H9 (cell line): ENCODE measurements at places on chromosomes 7 and 10. TPM values are rescaled to one million over a fixed set of nuclear protein-coding genes. Genes with fewer than 3 reads are reported as not detected.

Gene NUTM2E
- 0.11 TPM in 1 of 2 replicates, not detected in the other for total RNA-seq

Gene HABP2
- not detected in 2 replicates for total RNA-seq

Gene AGFG2
- total RNA-seq: 11.2 and 12.7 TPM in 2 replicates

Gene GSTO2
- 12.0 and 14.5 TPM in 2 replicates for total RNA-seq

Gene AKR1C3
- total RNA-seq: 2.1 and 4.5 TPM in 2 replicates

Gene UTF1
- total RNA-seq: 31.5 and 38.6 TPM in 2 replicates

Gene ZMIZ2
- 71.8 and 72.9 TPM in 2 replicates for total RNA-seq

Gene FIGNL1
- 12.5 and 13.8 TPM in 2 replicates for total RNA-seq

Gene HOXA9
- total RNA-seq: not detected in 2 replicates

Gene PDK4
- not detected in 2 replicates for total RNA-seq

Gene MSMB
- total RNA-seq: not detected in 2 replicates

Gene CPXM2
- total RNA-seq: 1.7 and 1.9 TPM in 2 replicates

Gene TRPV6
- total RNA-seq: 0.61 and 0.81 TPM in 2 replicates

GRCh38 chr7:76513817-76514799 lies 3.8 kb downstream of the UPK3B start:
- H3K4me1 ChIP-seq: peaks cover 3% of the 10 kb centered on the region; the same call in 1 of the 2 replicates
- H3K4me3 ChIP-seq: no peak overlapping the region; the same call in 2 of the 3 replicates
- H3K36me3 ChIP-seq: no peaks in the 10 kb centered on the region
- H3K27ac ChIP-seq: no peak overlapping the region

DNA sequence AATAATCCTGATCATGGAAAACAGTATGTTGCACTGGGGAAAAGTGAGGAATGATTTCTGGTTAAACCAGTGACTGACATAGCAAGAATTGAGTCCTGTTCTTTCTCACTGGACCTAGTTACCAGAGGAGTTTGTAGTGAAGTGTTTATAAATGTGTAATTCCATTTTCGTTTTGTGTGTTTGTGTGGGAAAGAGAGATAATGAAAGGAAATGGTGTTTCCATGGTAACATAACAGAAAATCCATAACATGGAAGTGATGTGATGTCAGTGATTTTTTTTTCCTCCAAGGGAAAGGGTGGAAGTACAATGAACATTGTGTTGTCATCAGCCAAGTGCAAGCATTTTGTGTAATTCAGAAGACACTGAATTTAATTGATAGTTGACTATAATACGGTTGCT lies 283.9 kb downstream of the PLXDC2 start:
- H3K4me3 ChIP-seq: no peak overlapping the region
- no peak overlapping the region for H3K27ac ChIP-seq
- no peaks in the 10 kb centered on the region for H3K4me1 ChIP-seq
- H3K36me3 ChIP-seq: no peaks in the 10 kb centered on the region; the same call in 2 of the 3 replicates
- H3K27me3 ChIP-seq: no peaks in the 10 kb centered on the region
- no peak for DNase-seq

- no peak overlapping the region for H3K27ac ChIP-seq
- peak; percentile 30 for DNase-seq
- no peak overlapping the region for H3K4me3 ChIP-seq
These were observed 113.1 kb downstream of the CPED1 start for GRCh38 chr7:121101621-121102020.

GRCh38 chr10:72316748-72317435 lies 37.8 kb downstream of the DNAJB12 start:
- no peak for DNase-seq
- no peaks in the 10 kb centered on the region for H3K27me3 ChIP-seq
- H3K4me1 ChIP-seq: peaks cover 2% of the 10 kb centered on the region; the same call in 1 of the 2 replicates
- no peak overlapping the region for H3K27ac ChIP-seq

DNA sequence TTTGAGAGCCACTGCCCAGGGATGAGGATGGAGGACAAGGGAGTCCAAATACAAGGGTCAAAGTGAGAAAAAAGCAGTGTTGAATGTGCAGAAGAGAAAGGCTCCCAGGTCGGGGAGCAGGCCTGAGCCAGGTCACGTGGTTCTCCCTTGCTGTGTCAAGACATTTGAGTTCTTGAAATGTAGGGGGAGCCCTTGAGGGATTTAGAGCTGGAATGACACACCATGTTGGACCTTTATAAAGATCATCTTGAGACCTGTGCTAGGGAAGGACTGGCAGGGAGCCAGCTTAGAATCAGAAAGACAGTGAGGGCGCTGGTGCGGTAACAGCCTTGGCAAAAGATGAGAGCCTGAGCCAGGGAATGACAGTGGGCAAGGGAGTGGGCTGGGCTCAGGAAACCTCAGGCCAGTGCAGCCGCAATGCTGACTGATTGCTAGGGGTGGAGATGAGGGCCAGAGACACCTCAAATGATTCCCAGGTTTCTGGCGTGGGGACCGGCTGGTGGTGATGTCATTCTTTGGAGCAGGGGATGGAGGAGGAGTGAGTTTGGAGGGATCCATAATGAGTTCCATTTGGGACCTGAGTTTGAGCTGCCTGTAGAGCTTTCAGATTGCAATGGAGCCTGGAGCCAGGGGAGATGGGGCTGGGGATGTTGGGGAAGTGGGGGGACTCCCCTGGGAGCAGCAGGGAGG lies 120.1 kb downstream of the PTPN20 start:
- no peaks in the 10 kb centered on the region for H3K4me1 ChIP-seq
- H3K27me3 ChIP-seq: no peaks in the 10 kb centered on the region
- no peak overlapping the region for H3K4me3 ChIP-seq
- no peak overlapping the region for H3K27ac ChIP-seq
- no peaks in the 10 kb centered on the region for H3K36me3 ChIP-seq

- H3K36me3 ChIP-seq: no peaks in the 10 kb centered on the region
- H3K27ac ChIP-seq: no peak overlapping the region
- peak; percentile 76 for DNase-seq
- peaks cover 4% of the 10 kb centered on the region; the same call in 1 of the 2 replicates for H3K27me3 ChIP-seq
These were observed 20.4 kb downstream of the GRID2IP start for GRCh38 chr7:6530626-6531491.

GRCh38 chr7:46999866-47000265 lies 582.0 kb downstream of the TNS3 start:
- H3K27ac ChIP-seq: no peak overlapping the region
- H3K36me3 ChIP-seq: no peaks in the 10 kb centered on the region
- H3K4me1 ChIP-seq: no peaks in the 10 kb centered on the region

- no peaks in the 10 kb centered on the region for H3K27me3 ChIP-seq
- peaks cover 2% of the 10 kb centered on the region; the same call in 1 of the 2 replicates for H3K4me1 ChIP-seq
- no peak overlapping the region for H3K27ac ChIP-seq
- DNase-seq: no peak
These were observed 34.7 kb upstream of the XPNPEP1 start for GRCh38 chr10:109958059-109958458.

- H3K27me3 ChIP-seq: no peaks in the 10 kb centered on the region
- H3K36me3 ChIP-seq: no peaks in the 10 kb centered on the region
- H3K4me3 ChIP-seq: no peak overlapping the region
- no peak overlapping the region for H3K27ac ChIP-seq
These were observed 7.4 kb downstream of the CCNY start for GRCh38 chr10:35343739-35344138.

DNA sequence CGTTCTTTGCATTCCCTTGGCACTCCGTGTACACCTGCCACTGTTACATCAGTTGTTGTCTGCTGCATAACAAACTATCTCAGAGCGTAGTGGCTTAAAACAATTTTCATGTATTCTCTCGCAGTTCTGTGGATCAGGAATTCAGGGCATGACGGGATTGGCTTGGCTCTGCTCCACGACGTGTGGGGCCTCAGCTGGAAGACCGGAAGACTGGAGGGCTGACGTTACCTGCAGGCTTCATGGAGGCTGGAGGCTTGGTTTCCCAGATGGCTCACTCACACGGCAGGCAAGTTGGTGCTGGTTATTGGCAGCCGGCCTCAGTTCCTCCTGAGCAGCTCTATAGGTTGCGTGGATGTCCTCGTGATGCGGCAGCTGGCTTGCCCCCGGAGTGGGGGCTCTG lies 25.5 kb downstream of the NYAP1 start:
- H3K4me3 ChIP-seq: no peak overlapping the region
- H3K4me1 ChIP-seq: no peaks in the 10 kb centered on the region
- no peaks in the 10 kb centered on the region for H3K36me3 ChIP-seq
- DNase-seq: no peak

DNA sequence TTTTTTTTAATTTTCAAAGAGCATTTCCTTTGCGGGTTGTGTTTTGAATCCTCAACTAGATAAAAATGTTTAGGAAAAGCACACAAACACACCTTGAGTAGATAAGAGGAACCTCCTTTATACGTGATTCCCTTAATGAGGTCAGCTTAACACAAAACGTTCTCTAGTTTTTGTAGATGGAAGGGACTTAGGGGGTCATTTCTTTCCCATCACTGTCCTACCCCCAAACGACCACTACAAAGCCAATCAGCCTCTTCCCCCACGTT lies 1.2 kb downstream of the SUV39H2 start:
- peaks cover 9% of the 10 kb centered on the region; the same call in 1 of the 2 replicates for H3K4me1 ChIP-seq
- no peaks in the 10 kb centered on the region for H3K27me3 ChIP-seq
- peaks cover 17% of the 10 kb centered on the region for H3K36me3 ChIP-seq

DNA sequence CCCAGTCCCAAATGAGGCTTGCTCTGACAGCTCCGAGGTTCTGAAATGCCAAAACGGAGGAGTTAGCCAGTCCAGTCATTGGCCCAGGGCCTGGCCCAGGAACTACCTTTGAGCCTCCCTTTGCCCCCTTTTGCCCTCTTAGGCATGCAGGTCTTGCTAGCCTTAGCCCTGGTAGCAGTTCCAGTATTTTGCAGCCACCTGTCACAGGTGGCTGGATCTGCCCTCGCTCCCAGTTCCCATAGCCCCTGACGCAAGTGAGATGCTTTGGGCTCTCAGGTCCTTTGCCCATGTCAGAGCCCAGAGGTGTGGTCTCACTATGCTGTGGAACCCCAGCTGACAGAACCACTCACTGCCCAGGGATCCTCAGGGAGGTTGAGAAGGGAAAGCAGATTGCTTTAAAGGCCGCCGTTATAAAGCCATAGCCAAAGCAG lies 42.0 kb downstream of the GPRIN2 start:
- H3K4me3 ChIP-seq: no peak overlapping the region
- no peaks in the 10 kb centered on the region for H3K4me1 ChIP-seq
- H3K27ac ChIP-seq: no peak overlapping the region
- no peaks in the 10 kb centered on the region for H3K36me3 ChIP-seq
- H3K27me3 ChIP-seq: no peaks in the 10 kb centered on the region

DNA sequence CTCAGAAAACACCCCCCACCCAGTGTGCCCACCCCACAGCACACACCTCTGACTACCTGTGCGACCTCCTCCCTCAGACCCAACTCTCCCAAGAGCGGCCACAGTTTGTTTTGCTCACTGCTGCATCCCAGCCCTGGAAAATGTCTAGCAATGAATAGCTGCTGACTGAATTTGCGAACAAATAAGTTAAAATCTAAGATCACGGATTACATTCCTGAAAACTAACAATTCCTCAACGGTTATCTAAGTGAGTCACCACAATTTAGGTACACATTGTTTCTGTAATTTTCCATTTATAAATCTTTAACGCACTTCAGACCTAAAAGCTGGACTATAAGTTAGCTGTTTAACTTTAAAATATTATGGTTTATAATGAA lies 235.2 kb downstream of the ZMYND11 start:
- no peak for DNase-seq
- H3K4me1 ChIP-seq: no peaks in the 10 kb centered on the region
- no peak overlapping the region for H3K4me3 ChIP-seq

DNA sequence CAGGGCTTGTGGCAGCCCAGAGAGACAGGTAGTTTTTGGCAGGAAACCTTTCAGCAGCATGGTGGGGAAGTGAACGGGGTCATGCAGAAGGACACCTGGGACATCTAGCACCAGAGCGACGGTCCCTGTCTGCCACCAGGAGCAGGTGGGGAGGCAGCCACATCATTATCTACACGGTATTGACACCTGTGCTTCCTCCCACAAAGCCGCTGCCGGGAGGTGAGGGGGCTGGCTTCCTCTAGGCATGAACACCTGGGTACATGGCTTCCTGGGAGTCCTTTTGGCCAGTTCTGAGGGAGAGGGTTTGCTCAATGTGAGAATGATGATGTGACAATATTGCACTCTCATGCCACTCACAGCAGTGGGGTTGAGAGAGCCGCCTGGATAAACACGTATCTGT lies 275.2 kb downstream of the ACTR3B start:
- no peaks in the 10 kb centered on the region for H3K36me3 ChIP-seq
- H3K27ac ChIP-seq: no peak overlapping the region
- no peaks in the 10 kb centered on the region for H3K27me3 ChIP-seq

DNA sequence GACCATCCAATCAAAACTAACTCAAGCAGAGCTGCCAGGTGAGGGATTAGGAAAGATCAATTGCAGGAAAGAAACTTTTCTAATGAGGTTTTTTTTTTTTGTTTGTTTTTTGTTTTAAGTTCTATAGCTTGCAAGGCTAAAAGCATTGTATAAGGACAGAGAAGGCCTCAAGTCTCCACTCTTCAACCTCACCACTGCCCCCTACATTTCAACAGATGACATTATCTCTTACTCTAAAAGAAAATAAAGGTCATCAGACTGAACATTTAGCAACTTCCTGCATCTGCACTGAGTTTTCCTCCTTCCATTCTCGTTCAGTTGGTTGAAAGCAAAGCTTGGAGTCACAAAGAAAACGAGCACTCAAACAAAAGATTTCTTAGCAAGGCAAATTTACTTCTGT lies 45.2 kb upstream of the EXOC4 start:
- no peaks in the 10 kb centered on the region for H3K27me3 ChIP-seq
- DNase-seq: no peak
- H3K4me3 ChIP-seq: no peak overlapping the region
- no peak overlapping the region for H3K27ac ChIP-seq
- no peaks in the 10 kb centered on the region; the same call in 1 of the 2 replicates for H3K4me1 ChIP-seq
- H3K36me3 ChIP-seq: peaks cover 4% of the 10 kb centered on the region

DNA sequence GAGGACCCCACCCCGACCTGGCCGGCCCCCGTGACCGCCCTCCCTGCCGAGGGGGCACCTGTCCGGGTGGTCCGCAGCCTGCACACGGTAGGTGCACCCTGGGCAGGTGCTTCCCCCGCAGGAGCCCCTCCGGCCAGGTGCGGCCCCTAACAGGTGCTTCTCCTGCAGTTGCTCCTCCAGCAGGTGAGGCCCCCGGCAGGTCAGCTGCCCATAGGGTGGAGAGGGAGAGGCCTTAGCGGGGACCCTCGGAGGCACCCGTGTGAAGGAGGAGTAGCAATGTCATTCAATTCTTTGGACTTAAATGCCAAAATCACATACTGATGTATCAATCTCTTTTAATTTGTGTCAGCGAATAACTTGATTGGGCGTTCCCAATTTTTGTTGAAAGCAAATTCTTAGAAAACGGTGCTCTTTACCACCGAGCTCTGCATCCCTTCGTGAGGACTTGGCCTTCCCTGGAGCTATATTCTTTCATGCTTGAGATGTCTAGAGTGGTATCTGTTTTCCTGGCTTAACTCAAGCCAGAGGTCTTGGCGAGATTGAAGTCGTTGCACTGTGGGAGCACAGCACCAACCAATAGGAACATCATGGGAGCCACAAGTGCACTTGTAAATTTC lies 738 bp upstream of the NCAPG2 start:
- H3K4me1 ChIP-seq: peaks cover 3% of the 10 kb centered on the region
- no peaks in the 10 kb centered on the region for H3K27me3 ChIP-seq
- H3K36me3 ChIP-seq: peaks cover 16% of the 10 kb centered on the region
- H3K27ac ChIP-seq: no peak overlapping the region
- DNase-seq: no peak

GRCh38 chr10:129883029-129883428 lies 81.0 kb downstream of the EBF3 start:
- DNase-seq: no peak
- no peaks in the 10 kb centered on the region for H3K27me3 ChIP-seq
- no peak overlapping the region for H3K27ac ChIP-seq
- no peaks in the 10 kb centered on the region for H3K36me3 ChIP-seq
- H3K4me1 ChIP-seq: no peaks in the 10 kb centered on the region

- H3K4me3 ChIP-seq: no peak overlapping the region
- no peak for DNase-seq
- 0 out of 2 replicates have a peak, but pooled peaks cover 3% of the 10 kb centered on the region for H3K36me3 ChIP-seq
- no peak overlapping the region for H3K27ac ChIP-seq
These were observed 138.2 kb downstream of the ELMO1 start for GRCh38 chr7:37310327-37311080.

- DNase-seq: no peak
- H3K27ac ChIP-seq: no peak overlapping the region
- H3K27me3 ChIP-seq: no peaks in the 10 kb centered on the region
These were observed 55.3 kb downstream of the ELAPOR2 start for GRCh38 chr7:87003872-87004798.
